ENCODE measurements at places on chromosomes 11 and 22.
A peak's percentile ranks its signal among the peaks of the same experiment; 100 is the strongest.

GRCh38 chr11:43699870-43700269, 19.3 kb downstream of the HSD17B12 start:
- no peak for DNase-seq

- no peak for DNase-seq
Measured at GRCh38 chr11:95792200-95792599, 1.9 kb downstream of the CEP57 start.

- peak; percentile 29 for DNase-seq
Measured at GRCh38 chr11:67354075-67355022, 1.0 kb upstream of the POLD4 start.

- no peak for DNase-seq
Measured at GRCh38 chr11:104916442-104916841, 18.2 kb upstream of the CASP12 start.

- no peak for DNase-seq
Measured at GRCh38 chr11:30412509-30412908, 89.6 kb downstream of the ARL14EP start.

DNA sequence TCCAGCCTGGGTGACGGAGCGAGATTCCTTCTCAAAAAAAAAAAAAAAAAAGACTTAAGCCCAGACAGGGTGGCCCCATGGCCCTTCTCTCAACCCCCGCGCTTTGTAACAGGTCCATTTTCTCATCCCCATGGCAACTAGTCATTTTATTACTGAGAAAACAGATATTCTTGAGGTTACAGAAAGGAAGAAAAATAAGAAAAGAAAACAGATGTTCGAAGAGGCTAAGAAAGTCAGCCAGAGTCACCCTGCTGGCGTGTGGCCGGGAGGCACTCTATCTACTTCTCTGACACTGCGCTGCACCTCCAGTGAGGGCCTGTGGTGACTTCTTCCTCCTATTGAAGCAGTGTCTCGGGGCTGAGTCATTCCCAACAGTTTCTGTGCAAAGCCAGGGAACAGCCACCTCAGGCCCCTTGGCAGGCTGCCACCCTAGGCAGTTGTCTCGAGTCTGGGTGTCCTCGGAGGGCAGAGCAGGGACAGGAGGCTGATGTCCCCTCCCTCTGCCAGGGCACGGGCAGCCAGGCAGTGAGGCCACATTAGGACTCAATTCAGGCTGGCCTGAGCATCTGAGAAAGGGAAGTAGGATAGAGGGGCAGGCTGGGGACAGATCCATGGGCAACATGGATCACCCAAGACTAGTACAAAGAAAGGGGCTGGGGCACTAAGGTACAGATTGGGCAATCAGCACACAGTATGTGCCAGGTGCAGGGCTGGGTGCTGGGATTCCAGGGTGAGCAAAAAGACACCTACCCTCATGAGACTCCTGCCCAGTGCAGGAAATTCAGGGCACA, 16.4 kb upstream of the SYVN1 start:
- no peak for DNase-seq

GRCh38 chr11:35746356-35747153, 84.0 kb downstream of the TRIM44 start:
- DNase-seq = no peak

DNA sequence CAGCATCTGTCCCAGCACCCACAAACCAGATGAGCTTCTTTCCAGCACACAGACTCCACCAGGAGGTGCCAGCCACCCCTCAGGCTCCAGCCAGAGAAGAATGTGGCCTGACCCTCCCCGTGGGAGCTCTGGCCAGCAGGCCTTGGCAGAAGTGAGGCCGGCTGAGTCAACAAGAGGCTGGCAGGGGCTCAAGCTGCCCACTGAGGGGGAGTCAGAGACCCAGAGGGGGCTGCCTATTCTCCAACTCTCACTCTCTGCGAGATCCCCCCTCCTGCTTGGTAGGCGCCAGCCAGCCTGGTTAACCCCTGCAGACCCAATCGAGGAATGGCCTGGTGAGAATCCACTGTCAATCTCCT, 10.6 kb upstream of the CDC42EP1 start:
- DNase-seq = peak; percentile 40

DNA sequence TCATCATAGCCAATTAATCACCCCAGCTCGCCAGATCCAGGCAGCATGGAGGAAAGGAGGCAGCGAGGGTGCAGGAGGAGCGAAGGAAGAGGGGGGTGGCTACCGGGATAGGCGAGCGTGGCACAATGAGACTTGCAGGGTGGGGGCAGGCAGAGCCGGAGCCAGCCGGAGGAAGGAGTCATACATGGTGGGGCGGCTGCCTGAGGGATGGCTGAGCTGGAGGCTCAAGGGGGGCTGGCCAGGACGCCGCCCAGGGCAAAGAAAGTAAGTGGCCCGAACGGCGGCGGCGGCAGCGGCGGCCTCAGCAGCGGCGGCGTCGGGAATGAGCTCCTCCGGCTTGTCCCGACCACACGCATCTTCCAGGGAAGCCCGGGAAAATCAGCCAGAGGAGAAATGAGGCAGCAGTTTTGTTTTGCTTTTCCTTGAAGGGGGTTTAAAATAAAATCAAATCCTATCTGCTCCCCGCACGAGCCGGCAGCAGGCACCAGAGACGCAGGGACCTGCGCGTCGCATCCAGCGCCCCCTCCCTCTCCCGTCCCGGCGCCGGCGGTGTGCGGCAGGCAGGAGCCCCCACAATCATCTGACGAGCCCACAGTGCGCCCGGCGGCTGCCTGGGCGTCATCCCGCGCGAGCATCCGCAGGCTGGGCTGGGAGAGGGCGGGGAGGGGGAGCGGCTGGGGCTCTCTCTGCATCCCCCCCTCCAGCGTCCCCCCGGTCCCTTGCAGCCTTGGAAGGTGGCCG, 263.6 kb downstream of the CTTN start:
- DNase-seq = peak; percentile 72

DNA sequence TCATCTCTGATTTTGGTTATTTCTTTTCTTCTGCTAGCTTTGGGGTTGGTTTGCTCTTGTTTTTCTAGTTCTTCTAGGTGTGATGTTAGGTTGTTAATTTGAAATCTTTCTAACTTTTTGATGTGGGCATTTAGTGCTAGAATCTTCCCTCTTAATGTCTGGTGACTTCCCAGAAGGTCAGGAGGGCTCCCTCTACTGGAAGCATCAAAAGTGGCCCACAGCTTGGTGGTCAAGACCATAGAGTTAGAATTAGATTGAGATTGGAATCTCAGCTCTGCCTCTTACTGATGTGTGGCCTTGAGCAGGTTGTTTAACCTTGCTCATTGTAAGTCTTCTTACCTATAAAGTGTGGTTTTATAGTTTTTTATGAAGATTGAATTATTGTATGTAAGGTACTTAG, 99.3 kb downstream of the FDX1 start:
- DNase-seq = peak; percentile 12
